NCI-H1436 (cell line): ENCODE measurements at places on chromosomes 12 and 14.

- no peak for DNase-seq
Measured at GRCh38 chr14:53458368-53458814, 305.3 kb upstream of the DDHD1 start.

DNA sequence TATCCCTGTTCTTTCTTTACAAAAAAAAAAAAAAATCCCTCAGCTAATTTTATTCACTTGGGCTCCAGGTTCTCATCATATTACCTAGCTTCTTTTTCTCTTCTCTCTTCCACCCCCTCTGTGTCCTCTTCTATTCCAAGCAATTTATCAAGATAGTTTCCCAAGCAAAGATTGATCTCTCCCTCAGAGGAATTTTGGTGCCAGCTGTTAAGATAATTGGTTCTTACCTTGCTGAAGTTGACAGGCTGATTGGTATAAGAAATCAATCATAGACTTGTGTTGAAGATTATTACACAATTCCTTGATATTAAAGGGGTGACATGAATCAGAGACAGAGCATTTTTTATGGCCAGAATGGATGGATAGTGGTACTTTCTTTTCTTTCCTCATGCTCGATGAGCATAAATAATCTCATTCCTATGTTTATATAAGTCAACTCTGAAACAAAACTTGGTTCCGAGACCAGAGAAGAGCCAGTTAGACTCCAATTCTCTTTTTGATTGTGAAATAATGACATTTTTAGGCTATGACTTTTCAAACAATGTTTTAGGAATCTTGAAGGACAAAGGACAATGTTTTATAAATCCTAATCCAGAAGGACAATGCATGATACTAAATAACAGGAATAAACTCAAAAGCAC lies 264.1 kb upstream of the PRKD1 start:
- DNase-seq: no peak

- DNase-seq: no peak
Measured at GRCh38 chr12:108363165-108363564, 24.1 kb upstream of the CMKLR1 start.

DNA sequence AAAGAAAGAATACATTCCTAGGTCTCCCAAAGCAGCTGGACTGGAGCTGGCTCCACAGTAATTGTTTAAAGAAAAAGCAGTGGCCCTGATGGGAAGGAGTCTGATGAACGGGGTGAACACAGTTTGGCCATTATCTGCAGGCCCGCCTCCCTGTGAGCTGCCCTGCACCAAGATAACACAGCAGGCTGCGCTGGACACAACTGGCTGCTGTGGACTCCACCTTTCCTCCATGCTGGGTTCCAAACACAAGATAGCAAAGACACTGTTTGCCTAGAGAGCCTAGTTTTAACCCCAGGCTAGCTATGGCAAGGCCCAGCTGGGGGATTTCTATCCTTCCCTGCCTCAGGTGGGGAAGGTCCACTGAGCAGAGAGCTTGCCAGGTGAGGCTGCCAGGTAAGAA lies 34.6 kb downstream of the ZFP36L1 start:
- DNase-seq: no peak

GRCh38 chr12:87982208-87982607 lies 47.0 kb downstream of the C12orf50 start:
- DNase-seq: no peak

- DNase-seq: no peak
Measured at GRCh38 chr12:45872446-45872845, 117.9 kb downstream of the SCAF11 start.

DNA sequence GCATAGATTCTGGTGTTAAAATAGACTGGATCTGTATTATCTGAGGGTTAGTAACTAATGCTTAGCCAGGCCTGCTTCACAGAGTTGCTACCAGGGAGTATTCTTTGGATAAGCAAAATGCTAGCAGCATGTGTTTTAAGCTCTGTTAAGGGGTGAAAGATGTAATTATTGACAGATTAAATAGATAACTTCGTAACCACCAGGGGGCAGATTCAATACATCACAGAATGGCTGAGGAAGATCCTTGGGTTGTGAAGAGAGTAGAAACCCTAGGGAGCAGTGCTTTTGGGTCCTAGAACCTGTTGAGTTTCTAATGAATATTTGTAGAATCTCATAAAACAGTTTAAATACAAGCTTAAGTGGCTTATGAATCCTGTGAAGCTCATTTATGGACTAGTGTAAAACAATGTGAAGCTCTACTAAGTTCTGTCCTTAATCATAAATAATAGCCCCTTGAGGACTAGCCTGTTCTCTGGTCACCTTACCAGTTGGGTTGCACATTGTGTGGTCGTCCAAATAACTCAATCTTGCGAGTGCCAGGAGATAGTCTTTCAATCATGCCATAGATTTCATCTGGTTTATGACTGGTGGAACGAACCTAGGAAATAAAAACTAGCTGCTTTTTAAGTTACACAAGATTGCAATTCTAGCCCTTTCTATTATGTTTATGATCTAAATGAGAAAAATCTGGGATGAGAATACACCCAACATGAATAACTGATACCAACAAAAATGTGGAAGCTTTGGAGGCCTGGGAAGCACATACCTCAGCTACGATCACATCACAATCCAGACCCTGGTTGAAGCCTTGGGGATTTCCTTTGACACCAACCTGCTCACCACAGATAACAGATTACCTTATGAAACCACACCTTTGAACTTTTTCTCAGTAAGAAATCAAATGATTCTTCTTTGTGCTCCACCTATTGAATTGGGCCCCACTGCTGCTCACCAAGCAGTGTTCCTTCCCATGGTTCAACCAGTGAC lies 12.3 kb downstream of the METTL3 start:
- peak; percentile 73 for DNase-seq

DNA sequence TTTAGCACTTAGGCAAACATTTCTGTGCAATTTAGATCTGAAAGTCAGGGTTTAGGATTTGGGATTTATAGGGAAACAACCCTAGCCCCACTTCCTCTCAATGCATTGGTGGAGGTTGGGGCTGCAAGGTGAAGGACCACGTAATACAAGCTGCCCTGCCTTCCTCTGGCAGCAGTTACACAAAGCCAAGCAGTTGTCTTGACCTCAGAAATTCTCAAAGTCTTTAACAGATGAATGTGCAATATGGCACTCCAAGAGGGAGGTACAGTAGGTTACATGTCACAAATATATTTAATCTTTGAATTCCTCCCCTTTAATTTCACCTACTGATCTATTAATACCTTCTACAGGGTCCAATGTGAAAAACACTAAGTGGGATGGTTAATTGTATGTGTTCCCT lies 23.9 kb downstream of the IFNG-AS1 start:
- DNase-seq: no peak
